ENCODE measurements at places on chromosomes 12 and 14.
A peak's percentile ranks its signal among the peaks of the same experiment; 100 is the strongest.

DNA sequence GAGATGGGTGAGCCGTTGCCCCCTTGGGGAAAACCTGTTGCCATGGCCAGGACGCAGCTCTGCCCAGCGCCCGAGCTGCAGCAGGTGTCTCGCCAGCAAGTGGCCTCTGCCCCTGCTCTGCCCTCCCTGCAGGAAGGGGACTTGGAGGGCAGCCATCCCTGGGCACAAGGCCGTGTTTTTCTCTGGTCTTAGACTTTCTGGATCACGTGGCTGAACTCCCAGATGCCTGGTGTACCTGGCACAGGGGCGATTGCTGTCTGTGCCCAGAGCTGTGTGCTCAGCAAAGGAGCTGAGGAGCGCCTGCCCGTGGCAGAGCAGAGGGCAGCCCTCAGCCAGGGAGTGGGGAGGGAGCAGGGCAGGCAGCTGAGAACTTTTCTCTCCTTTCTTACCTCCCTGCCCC lies 38.0 kb downstream of the TMEM63C start:
- H3K27ac ChIP-seq = no peak overlapping the region
- H3K4me1 ChIP-seq = no peaks in the 10 kb centered on the region
- no peaks in the 10 kb centered on the region for H3K27me3 ChIP-seq
- H3K36me3 ChIP-seq = no peaks in the 10 kb centered on the region
- H3K4me3 ChIP-seq = no peak overlapping the region

DNA sequence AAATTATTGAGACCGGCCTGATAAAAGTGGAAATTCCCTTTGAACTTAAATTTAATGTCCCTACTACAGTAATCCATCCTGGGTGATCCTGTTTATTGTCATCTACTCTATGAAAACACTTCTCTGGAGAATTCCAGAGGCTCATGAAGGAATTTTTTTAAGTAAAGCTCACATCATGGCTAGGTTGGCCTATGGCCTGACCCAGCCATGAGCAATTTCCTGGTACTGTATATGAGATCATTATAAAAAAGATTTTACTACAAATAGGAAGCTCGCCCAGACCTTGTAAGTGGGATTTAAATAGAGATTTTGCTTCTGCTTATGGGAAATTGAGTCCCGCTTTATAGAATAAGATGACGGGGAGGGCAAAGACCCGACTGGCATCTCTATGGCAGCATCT lies 215.5 kb downstream of the DPF3 start:
- no peak overlapping the region for H3K27ac ChIP-seq
- no peak for DNase-seq
- no peak overlapping the region for H3K4me3 ChIP-seq
- H3K36me3 ChIP-seq = no peaks in the 10 kb centered on the region
- H3K4me1 ChIP-seq = no peaks in the 10 kb centered on the region
- H3K27me3 ChIP-seq = no peaks in the 10 kb centered on the region

- H3K4me3 ChIP-seq = no peak overlapping the region
- DNase-seq = no peak
- H3K27me3 ChIP-seq = no peaks in the 10 kb centered on the region
- H3K36me3 ChIP-seq = no peaks in the 10 kb centered on the region
- H3K27ac ChIP-seq = no peak overlapping the region
- H3K4me1 ChIP-seq = no peaks in the 10 kb centered on the region
These were observed 34.5 kb downstream of the RPH3A start for GRCh38 chr12:112826011-112826410.

GRCh38 chr14:68157971-68158371 lies 338.4 kb downstream of the RAD51B start:
- H3K36me3 ChIP-seq = no peaks in the 10 kb centered on the region
- H3K4me1 ChIP-seq = peaks cover 9% of the 10 kb centered on the region
- no peaks in the 10 kb centered on the region for H3K27me3 ChIP-seq
- H3K27ac ChIP-seq = peak overlapping the region; percentile 58
- DNase-seq = no peak
- H3K4me3 ChIP-seq = no peak overlapping the region

- H3K4me3 ChIP-seq = no peak overlapping the region
- peaks cover 29% of the 10 kb centered on the region for H3K4me1 ChIP-seq
- no peak overlapping the region for H3K27ac ChIP-seq
- H3K27me3 ChIP-seq = no peaks in the 10 kb centered on the region
- no peak for DNase-seq
These were observed 5.5 kb downstream of the CKB start for GRCh38 chr14:103517174-103517566.

DNA sequence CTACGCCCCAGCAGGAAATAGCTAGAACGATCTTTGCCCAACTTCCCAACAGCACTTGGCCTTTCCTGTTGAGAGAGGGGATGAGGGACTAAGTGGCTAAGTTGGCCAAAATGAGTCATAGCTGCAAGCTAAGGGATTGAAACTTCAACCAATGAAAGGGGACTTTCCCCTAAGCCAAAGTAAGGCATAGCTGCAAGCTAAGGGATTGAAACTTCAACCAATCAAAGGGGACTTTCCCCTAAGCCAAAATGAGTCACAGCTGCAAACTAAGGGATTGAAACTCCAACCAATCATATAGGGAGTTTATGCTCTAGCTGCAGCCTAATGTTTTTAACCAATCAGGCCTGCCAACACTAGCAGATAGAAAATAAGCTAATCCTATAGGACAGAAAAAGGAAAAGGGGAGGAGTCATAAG lies 100.5 kb upstream of the SSTR1 start:
- no peak overlapping the region for H3K27ac ChIP-seq
- no peaks in the 10 kb centered on the region for H3K4me1 ChIP-seq
- no peak for DNase-seq
- H3K27me3 ChIP-seq = no peaks in the 10 kb centered on the region

DNA sequence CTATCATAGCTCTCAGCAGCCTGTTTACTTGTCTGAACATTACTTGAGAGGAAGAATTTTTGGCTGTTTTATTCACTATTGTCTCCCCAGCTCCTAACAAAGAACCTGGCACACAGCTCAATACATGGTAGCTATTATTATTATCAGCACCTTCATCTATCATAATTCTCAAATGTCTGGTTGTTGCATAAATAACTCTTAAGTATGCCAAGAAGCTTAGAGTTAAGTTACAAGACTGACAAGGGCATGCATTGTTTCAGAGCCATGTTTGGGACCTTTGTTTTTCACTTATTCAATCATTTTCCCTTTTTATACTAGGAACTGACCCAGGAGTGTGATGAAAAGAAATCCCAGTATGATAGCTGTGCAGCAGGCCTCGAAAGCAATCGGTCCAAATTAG lies 77.5 kb upstream of the ATP2A2 start:
- no peak overlapping the region for H3K27ac ChIP-seq
- no peaks in the 10 kb centered on the region for H3K27me3 ChIP-seq
- no peak overlapping the region for H3K4me3 ChIP-seq
- DNase-seq = no peak
- H3K36me3 ChIP-seq = no peaks in the 10 kb centered on the region

- no peaks in the 10 kb centered on the region for H3K36me3 ChIP-seq
- H3K4me1 ChIP-seq = no peaks in the 10 kb centered on the region
- no peaks in the 10 kb centered on the region for H3K27me3 ChIP-seq
- no peak for DNase-seq
- no peak overlapping the region for H3K27ac ChIP-seq
These were observed 11.2 kb upstream of the CD9 start for GRCh38 chr12:6189028-6189427.

DNA sequence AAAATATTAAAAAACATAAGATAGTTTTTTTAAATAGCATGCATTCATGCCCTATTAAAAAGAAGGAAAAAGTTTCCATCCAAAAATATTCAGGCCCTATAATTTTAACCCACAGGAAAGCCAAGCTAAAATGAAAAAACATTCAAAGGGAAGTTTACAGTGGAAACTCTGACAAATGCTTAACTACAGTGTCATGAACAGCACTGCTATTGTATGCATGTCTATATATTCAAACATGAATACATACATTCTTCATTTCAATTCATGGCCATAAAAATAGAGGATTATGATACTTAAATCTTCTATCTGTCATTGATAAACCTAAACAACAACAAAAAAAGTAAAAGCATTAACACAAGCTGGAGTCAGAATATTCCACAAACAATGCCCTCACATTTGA lies 67.4 kb downstream of the PPP2R5E start:
- H3K4me1 ChIP-seq = no peaks in the 10 kb centered on the region
- H3K36me3 ChIP-seq = no peaks in the 10 kb centered on the region
- DNase-seq = no peak
- H3K27me3 ChIP-seq = no peaks in the 10 kb centered on the region
- H3K4me3 ChIP-seq = no peak overlapping the region

DNA sequence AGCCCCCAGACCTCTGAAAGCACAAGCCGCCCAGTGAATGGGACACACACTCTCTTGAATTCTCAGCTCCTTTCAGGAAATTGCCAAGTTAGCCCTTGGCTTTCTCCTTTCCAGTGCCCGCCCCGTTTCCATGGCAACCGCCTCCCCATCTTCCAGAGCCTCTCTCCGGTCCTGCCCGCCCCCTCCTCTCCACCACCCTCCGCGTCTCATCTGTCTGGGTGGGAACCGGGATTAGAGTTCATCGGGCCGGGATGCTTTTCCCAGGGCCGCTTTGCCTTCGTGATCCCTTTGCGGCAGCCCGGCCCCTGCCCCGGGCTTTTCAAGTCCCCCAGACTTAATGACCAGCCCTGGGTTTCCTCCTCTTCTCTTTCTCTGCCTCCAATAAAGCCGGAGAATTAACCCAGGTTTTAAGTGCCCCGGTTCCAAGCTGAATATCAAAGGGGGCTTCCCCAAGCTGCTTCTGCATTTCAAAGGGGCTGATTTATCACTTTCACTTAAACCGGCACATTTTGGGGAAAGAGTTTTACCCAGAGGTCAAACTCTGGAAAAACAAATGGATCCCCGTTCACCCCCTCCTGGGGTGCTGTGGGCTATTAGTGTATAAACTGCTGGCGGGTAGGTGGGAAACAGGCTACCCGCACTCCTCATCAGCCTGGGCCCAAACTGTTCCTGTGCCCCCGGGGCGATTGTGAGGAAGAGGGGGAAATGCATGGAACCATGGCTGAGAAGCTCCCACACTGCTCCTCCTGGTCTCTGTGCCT lies 101.7 kb downstream of the ZFP36L1 start:
- no peaks in the 10 kb centered on the region for H3K27me3 ChIP-seq
- no peak overlapping the region for H3K27ac ChIP-seq

DNA sequence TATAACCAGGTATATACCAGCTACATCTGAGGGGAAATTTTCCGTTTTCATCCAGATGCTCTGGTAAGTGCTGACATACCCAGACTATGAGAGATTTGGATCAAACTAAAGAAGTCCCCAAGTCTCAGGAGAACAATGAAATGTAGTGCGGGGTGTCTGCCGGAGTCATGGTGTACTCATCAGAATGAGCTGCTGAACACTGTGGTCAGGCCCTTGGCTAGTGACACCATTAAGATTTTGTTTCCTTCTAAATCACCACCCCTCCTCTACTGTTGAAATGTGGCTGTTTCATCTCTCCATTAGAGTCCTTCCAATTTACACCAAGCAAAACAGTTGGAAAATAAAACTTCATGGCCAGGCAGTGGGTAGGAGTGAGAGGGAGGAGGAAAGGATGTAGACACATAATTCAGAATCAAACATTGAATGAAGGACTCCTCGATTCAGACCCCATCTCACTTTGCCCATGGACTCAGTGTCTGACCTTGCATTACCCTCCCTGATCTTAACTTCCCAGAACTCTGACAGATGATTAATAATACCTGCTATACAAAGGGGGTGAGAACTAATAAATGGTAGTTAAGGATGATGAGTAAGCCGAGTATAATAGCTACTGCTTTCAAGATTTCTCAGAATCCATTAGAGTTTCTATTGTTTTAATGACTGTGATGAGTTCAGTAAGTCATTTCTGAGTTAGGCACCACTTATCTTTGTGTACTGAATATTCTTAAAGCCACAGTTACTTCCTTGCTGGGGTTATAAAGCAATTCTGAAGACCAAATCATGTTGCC lies 127.4 kb downstream of the CRADD start:
- H3K27ac ChIP-seq = peak overlapping the region; percentile 72
- H3K36me3 ChIP-seq = no peaks in the 10 kb centered on the region
- no peaks in the 10 kb centered on the region for H3K27me3 ChIP-seq
- no peak for DNase-seq
- no peaks in the 10 kb centered on the region for H3K4me1 ChIP-seq
- no peak overlapping the region for H3K4me3 ChIP-seq

DNA sequence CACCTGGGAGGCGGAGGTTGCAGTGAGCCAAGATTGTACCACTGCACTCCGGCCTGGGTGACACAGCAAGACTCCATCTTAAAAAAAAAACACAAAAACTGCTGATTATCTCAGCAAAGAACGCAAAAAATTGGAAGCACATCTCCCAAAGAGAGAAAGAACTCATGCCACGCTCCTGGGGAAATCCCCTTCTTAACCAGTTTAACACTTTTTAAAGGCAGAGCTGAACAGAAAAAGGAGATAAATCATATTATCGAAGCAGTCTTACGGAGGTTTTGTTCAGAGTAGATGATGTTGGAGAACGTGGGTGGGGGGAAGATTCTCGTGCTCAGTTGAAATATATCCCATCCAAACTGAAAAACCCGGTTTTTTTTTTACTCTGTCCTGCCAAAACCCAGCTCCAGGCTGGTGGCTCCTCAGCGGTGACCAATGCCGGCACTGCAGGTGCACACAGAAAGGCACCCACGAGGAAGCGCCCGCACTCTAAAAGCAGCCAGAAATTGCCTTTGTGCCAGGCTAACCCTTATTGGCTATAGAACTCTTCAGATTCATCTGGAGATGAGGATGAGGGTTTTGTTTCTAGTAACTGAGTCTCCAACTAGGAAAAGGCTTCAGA lies 100.2 kb upstream of the PARP11 start:
- DNase-seq = no peak
- H3K4me3 ChIP-seq = no peak overlapping the region
- H3K36me3 ChIP-seq = no peaks in the 10 kb centered on the region
- no peak overlapping the region for H3K27ac ChIP-seq

GRCh38 chr12:130429656-130430505 lies 92.2 kb downstream of the PIWIL1 start:
- H3K27me3 ChIP-seq = no peaks in the 10 kb centered on the region
- H3K4me3 ChIP-seq = no peak overlapping the region
- DNase-seq = no peak

- DNase-seq = peak; percentile 81
- no peaks in the 10 kb centered on the region for H3K27me3 ChIP-seq
- H3K4me3 ChIP-seq = peak overlapping the region; percentile 65
- no peaks in the 10 kb centered on the region for H3K36me3 ChIP-seq
- H3K4me1 ChIP-seq = no peaks in the 10 kb centered on the region
- H3K27ac ChIP-seq = peak overlapping the region; percentile 84
These were observed 106.6 kb downstream of the PRICKLE1 start for GRCh38 chr12:42482748-42483520.

DNA sequence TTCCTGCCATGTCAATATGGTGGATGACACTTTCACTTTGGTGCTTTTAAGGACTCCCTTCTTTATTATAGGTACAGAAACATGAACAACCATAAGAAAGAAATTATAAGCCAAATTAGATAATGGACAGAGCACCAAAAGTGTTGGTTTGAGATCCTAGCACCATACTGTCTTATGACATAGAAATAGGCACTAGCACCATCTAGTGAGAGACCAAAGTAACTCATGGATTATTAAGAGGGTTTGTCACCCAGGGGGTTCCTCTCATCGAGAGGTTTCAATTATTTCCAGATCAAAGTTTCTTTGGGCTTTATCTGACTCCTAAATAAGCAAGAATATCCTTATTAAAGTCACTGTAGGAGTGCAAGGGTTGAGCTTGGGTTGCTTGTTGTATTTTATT lies 153.0 kb upstream of the DIO2 start:
- no peaks in the 10 kb centered on the region for H3K4me1 ChIP-seq
- no peak overlapping the region for H3K27ac ChIP-seq
- no peaks in the 10 kb centered on the region for H3K27me3 ChIP-seq
- no peak for DNase-seq
- no peaks in the 10 kb centered on the region for H3K36me3 ChIP-seq
- H3K4me3 ChIP-seq = no peak overlapping the region

All from uterus (tissue), 4 donors.